ENCODE measurements at places on chromosomes 4 and X. TPM values are rescaled to one million over a fixed set of nuclear protein-coding genes. Genes with fewer than 3 reads are reported as not detected.
A peak's percentile ranks its signal among the peaks of the same experiment; 100 is the strongest.

DNA sequence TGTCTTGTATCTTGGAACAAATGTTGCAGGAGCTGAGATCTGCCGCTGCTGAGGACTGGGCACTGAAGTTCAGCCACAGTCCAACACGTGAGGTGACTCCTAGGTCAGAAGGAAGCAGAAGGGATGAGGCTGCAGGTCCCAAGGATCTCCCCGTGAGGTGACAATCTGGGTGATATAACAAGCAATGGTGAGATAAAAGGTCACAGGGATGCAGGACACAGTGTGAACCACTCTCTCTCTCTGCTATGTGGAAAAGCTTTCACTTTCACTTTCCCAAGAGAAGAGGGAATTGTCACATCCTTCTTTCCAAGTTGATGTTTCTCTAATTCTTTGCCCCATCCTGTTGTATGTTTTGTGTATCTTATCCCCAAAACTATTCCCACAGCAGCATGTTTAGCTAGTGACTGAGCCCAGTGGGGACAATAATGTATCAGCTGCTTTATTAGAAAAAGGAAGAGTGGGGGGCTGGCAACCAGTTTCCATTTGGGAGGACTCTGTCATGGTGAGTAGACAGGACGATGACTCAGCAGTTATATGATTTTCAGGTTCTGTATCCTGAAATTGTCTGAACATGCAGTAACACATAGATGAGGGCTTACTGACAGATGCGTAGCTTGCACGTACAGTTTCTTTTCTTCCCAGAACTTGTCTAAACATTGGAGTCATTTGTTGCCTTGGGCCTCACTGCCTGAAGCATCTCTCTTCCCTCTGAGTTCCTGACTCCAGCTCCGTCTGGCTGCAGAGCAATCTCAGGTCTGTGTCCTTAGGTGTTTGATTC is 1415.8 kb upstream of the TENM3 start:
- DNase-seq, result no peak

- no peak for DNase-seq
Measured at GRCh38 chrX:40805404-40805803, 70.1 kb upstream of the MED14 start.

DNA sequence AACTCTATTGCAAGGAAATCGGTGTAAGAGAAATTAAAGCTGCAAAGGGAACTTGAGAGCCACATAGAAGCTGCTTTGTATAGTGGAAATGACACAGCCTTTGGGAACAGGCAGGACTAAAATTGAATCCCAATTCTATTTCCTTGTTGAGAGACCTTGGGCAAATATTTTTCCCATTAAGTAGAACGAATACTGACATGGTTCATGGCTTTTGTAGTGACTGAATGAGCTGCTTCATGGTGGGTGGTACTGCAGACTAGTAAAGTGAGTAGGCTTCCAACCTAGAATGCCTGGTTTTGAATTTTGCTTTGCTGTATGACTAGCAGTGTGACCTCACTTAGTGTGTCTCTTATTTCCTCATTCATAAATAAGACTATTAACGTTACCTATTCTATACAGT is 182.2 kb upstream of the KCNIP4 start:
- DNase-seq, result no peak

DNA sequence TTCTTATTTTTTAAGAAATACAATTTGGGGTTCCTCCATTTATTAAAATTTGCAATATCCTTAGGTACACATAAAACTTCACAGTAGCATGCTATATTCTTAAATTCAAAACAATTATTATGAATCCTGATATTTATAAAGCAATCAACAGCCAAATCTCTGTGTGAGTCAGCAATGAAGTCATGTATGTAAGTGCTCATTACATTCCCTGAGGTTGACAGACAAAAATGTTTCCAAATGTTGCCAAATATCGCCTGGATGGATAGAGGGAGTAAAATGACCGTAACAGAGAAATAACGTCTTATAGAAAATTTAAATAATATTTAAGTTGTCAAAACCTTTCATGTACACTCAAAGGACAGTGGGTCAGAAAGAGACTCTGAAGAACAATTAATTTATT is 220.0 kb downstream of the PCDH18 start:
- no peak for DNase-seq

DNA sequence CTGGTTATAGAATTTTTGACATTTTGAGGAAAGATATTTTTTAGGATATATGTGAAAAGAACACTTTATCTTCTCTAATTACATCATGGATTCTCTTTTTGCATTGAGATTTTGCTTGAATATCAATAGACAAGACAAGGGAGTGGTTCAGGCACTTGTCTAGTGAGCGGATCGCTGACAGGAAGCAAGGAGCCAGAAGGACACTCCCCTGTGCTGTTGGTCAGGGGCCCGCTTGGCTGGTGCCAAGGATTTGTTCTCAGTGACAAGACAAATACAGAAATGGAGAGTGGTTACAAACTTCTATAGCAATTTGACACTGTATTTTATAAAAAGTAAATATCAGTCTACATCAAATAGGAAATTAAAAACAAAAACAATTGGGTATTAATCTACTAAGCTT is 60.0 kb downstream of the SLC9B1 start:
- DNase-seq, result no peak

- no peak for DNase-seq
Measured at GRCh38 chr4:64784125-64784524, 374.9 kb upstream of the TECRL start.

DNA sequence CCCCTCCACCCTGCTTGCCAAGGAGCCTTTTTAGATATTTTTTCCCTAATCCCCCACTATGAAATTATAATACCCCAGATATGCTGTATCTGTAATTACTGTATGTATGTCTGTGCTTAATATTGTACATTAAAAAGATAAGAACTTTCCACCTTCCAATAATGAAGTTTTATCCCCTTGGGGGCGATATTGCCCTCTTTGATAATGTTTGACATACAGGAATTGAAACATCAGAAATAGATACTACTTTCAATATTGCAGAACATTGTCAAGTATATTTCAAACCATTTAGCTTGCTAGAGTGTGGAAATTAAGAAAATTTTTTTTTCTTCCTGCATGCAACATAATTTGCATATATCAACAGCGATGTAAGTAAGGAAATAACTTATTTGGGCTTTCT is 58.9 kb downstream of the NAF1 start:
- no peak for DNase-seq

DNA sequence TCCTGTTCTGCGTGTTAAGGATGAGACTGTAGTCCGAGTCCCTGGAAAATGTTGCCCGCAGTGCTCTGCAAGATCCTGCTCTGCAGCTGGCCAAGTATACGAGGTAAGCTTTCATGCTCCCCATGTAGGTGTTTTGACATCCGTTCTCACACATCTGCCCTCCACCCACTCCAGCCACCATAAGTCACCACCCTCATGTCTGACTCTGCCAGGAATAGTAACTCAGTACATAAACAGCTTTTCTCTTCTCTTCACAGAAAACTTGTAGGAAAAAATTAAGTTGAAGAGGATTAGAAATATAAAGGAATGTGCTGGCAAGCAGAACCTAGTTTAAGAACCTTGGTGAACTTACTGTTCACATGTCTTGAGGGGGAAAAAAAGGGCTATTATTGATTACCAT is 207.9 kb downstream of the FRAS1 start:
- no peak for DNase-seq

DNA sequence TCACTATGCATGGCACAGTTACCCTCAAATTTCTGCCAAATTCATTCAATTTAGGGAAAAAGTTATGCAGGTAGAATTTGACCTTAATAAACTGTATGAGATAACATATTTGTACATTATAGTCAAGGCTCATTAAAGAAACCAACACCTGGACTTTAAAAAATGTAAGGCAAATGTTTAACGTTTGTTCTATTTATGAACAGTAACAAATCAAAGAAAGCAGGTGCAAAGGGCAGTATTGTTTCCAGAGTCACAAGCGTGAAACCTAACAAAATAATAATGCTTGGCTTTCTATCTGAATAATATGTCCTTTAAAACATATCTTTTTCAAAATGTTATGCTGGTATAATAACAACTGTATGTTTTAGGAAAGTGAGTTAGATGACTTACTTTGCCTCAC is 41.2 kb downstream of the LIN54 start:
- DNase-seq, result no peak

DNA sequence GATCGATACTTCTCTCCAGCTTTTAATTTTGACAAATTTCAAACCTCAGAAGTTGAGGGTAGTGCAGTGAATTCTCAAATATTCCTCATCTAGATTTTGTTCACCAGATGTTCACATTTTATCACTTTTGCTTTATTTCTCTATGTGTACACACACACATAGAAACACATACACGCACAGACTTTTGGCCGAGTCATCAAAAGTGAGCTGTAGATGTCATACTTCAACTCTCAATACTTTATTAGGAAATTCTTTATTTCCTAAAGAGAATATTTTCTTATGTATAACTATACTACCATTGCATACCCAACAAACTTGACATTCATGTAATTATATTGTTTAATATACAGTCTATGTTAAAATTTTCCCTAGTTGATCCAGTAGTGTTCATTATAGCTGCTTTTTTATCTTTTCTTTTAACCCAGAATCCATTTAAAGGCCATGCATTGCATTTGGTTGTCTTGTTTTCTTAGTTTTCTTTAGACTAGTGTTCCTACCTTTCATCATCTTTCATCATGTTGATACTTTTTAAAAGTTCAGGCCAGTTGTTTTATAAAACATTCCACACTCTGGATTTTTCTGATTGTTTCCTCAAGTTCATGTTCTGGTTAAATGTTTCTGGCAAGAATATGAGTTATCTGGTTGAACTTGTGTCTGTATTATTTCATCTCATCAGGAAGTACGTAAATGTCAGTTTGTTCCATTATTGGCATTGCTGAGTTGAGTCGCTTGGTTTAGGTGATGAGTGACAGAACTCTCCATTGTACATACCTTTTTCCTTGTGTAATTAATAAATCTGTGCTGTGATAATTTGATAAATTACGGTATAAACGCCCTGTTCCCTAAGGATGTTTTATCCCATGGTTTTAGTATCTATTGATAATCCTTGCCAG is 94.1 kb upstream of the TLR2 start:
- no peak for DNase-seq

DNA sequence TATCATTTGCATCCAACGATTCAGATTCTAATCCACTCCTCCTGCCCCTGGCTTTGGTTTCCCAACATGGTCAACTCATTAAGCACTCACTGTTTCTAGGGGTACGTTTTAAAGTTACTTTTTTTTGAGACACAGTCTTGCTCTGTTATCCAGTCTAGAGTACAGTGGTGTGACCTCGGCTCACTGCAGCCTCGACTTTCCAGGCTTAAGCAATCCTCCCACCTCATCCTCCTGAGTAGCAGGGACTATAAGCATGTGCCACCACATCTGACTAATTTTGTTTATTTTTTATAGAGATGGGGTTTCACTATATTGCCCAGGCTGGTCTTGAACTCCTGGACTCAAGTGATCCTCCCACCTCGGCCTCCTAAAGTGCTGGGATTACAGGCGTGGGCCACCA is 48.9 kb downstream of the TMEM156 start:
- DNase-seq, result no peak

- no peak for DNase-seq
Measured at GRCh38 chrX:137032341-137032694, 1.5 kb downstream of the GPR101 start.

DNA sequence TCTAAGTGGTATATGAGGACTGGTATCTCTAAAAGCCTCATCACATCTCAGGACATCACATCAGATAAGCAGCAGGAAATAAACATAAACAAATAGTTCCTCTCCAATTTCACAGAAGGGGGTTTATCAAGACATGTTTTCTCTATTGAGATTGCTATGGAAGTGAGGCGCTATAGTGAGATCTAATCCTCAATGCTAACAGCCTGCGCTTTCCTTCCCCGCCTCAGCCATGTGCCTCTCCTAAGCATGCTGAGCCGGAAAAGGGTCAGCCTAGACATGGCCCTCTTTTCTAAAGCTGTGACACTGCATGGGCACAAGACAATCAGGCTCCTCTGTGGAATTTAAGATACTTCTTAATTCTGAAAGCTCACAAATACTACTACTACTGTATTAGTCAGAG is 286.1 kb downstream of the INPP4B start:
- DNase-seq, result no peak

GRCh38 chr4:158805635-158806471 is 37.0 kb downstream of the FNIP2 start:
- DNase-seq, result no peak

- DNase-seq, result peak; percentile 75
Measured at GRCh38 chr4:150033901-150034300, 44.3 kb upstream of the DCLK2 start.

DNA sequence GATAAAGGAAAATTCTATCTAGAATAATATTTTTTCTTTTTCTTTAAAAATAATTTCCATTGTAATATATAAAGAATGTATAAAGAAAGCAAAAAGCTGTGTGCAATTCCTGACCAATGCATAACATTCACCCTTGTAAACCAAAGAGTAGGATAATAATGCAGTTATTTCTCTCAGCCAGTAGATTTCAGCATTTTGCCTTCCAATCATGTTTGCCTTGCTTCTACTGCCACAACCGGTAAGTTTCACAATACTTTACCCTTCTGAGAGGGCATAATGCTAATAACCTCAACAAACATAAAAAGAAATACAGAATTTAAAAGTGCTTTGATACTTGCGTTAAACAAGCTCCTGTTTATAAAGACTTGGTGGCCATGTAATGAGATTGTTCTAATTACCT is 59.9 kb downstream of the CHIC2 start:
- no peak for DNase-seq

- DNase-seq, result no peak
Measured at GRCh38 chr4:48195853-48196252, 61.8 kb upstream of the TXK start.

- no peak for DNase-seq
Measured at GRCh38 chr4:132333724-132334047, 815.4 kb upstream of the PCDH10 start.

GRCh38 chr4:128686810-128687209 is 122.7 kb upstream of the JADE1 start:
- no peak for DNase-seq

- no peak for DNase-seq
Measured at GRCh38 chr4:132955146-132955545, 193.9 kb upstream of the PCDH10 start.

- no peak for DNase-seq
Measured at GRCh38 chrX:40644176-40644575, 3.2 kb downstream of the CXorf38 start.

USP38 gene
- total RNA-seq, result 6.3 TPM

HEPH gene
- total RNA-seq, result 2.7 TPM

ARFIP1 gene
- 9.4 TPM for total RNA-seq

PTTG2 gene
- total RNA-seq, result 0.31 TPM

ARHGAP6 gene
- 3.2 TPM for total RNA-seq

FABP2 gene
- not detected for total RNA-seq

P2RY4 gene
- not detected for total RNA-seq

SLIT2 gene
- total RNA-seq, result 4.9 TPM

IL2 gene
- total RNA-seq, result not detected

All from pancreas (tissue), 10 donors.